ENCODE measurements at places on chromosomes 1 and 21.

- no peak for DNase-seq
Observed at GRCh38 chr1:33725556-33726160, 138.2 kb upstream of the HMGB4 start.

DNA sequence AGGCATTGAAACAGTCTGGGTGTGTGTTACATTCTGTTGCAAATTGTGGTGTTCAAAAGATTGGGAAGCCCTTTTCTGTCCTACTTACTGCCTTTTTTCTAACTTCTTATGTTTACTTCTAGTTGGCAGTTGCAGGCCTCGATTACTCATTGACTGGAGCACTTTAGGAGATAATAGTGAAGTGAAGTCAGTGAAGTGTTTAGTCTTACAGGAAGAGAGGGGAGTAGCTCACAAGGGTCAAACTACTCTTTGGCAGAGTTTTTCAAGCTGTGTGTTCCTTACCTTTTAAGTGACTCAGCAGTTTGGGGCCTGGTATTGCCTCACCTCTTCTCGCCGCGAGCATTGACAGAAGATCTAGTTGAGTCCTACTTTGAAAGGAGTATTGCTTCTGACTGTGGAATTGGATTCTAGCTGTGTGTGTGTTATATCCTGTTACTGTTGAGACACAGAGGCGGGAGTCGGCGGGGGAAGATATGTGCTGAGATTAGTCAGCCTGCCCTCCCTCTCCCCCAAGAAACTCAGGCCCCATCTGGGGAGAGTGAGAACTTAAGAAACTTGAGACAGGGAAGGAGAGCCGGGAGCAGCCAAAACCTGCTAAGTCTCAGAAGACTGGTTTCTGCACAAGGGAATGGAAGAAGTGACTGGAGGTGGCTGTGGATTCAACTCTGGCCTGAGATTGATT, 19.3 kb downstream of the AHCYL1 start:
- peak; percentile 92 for DNase-seq

DNA sequence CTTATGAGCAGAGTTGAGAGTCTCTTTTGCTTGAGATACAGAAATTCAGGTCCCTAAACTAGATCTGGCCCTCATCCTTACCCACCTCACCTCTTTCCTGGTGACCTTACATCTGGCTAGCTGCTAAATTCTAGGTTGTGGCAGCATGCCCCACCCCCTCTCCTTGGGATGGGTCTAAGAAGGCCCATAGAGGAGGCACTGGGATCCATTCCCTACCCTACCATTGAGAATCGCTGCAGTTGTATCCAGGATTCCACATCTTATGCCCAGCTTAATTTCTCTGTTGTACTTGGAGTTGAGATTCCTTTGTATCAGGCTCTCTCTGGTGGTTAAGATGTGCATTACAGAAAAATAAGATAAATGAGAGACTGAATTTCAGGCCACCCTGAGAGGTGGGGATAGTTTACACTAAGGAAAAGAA, 9.5 kb upstream of the TMEM39B start:
- no peak for DNase-seq

DNA sequence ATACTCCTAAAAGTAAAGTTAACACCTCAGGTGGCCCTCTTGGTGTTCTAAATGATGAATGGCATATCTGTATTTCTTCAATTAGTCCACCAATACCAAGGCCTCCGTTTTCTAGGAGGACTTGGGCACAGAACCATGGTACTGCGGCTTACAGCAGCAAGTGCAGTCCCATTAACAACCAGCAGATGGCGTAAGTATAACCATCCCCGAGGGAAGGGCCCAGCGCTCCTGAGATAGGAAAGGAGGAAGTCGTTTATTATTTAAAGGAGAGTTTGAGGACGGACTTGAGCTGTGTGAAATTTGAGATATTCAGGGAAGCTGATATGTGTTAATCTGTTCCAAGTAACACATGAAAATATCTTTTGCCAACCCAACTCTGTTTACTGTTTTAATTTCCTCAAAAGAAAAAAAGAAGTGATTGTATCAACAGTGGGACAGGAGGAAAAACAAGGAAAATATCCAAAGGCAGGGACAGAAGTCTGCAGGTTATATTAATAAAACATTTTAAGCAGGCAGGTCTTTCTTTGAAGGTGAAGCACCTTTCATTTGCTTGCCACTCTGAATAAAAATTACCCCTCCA, 37.7 kb upstream of the KCNJ15 start:
- DNase-seq: peak; percentile 39

GRCh38 chr1:16226490-16227179, 10.3 kb downstream of the CPLANE2 start:
- DNase-seq: no peak

All from GM04504 (cell line).